Activated naive CD8-positive, alpha-beta T cell treated with anti-CD3 and anti-CD28 coated beads, Interleukin-2, amount 50 U/mL, for 24 hours (primary cell): ENCODE measurements at places on chromosomes 7 and 10.

DNA sequence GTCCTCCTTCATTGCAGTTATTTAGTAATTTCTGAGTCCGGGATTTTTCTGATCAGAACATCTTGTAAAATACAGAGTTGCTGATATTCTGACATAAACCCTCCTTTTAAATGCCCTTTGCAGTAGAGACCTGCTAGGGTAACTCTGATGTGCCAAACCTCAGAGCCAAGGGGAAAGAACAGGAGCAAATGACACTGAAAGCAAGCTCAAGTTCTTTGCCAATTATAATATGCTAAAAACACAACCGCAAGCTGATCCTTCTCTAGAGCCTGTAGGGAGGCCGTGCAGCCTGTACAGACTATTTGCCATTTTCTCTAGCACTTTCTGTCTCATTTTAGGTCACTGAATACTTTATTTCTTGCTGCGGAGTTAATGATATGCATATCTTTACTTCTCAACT lies 240.4 kb downstream of the CAMK1D start:
- H3K4me3 ChIP-seq: no peak overlapping the region
- H3K27me3 ChIP-seq: no peaks in the 10 kb centered on the region
- no peak overlapping the region for H3K27ac ChIP-seq
- DNase-seq: no peak

DNA sequence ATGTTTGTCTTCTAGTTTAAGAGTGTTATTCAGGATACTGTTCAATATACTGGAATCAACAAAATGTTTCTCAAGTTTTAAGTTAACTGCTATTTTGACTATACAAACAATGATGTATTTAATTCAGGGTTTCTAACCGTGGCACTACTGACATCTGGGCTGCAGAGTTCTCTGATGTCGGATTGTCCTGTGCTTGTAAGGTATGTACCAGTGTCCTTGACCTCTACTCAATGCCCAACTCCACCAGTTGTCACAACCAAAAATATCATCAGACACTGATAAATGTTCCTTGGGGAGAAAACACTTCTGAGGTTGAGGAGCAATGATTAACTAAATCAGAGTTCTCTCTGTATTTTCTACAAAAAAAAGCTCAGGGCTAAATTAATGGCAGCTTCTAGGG lies 301.5 kb downstream of the PARD3 start:
- H3K4me3 ChIP-seq: no peak overlapping the region
- no peak for DNase-seq
- H3K27ac ChIP-seq: no peak overlapping the region

DNA sequence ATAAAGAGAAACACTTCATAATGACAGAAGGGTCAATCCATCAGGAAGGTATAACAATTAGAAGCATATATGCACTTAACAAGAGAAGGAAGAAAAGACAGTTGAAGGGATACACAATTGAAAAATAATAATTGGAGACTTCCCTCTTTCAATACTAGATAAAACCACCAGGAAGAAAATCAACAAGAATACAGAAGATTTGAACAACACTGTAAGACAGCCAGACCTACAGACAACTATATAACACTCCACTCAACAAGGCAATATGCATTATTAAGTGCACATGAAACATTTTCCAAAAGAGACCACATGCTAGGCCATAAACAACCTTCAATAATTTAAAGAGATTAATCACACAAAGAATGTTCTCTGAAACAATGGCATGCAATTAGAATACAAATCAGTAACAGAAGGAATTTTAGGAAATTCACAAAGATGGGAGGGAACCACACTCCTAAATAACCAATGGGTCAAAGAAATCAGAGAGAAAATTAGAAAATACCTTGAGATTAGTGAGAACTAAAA lies 35.1 kb downstream of the ZNF438 start:
- H3K36me3 ChIP-seq: peaks cover 19% of the 10 kb centered on the region
- no peak overlapping the region for H3K27ac ChIP-seq
- DNase-seq: no peak
- no peak overlapping the region for H3K4me3 ChIP-seq
- peaks cover 32% of the 10 kb centered on the region for H3K4me1 ChIP-seq

GRCh38 chr7:94509887-94510581 lies 425 bp downstream of the CASD1 start:
- H3K4me1 ChIP-seq: peaks cover 46% of the 10 kb centered on the region
- DNase-seq: peak; percentile 62
- peaks cover 13% of the 10 kb centered on the region for H3K36me3 ChIP-seq
- H3K4me3 ChIP-seq: peak overlapping the region; percentile 81
- H3K27ac ChIP-seq: peak overlapping the region; percentile 91

GRCh38 chr10:96714031-96714590 lies 6.2 kb downstream of the PIK3AP1 start:
- no peak for DNase-seq
- H3K27ac ChIP-seq: no peak overlapping the region
- peaks cover 6% of the 10 kb centered on the region for H3K36me3 ChIP-seq
- no peak overlapping the region for H3K4me3 ChIP-seq

GRCh38 chr10:95395947-95396449 lies 105.2 kb upstream of the PDLIM1 start:
- no peaks in the 10 kb centered on the region for H3K36me3 ChIP-seq
- no peak for DNase-seq
- H3K27me3 ChIP-seq: no peaks in the 10 kb centered on the region
- H3K4me3 ChIP-seq: no peak overlapping the region
- H3K4me1 ChIP-seq: peaks cover 10% of the 10 kb centered on the region
- H3K27ac ChIP-seq: no peak overlapping the region

GRCh38 chr7:33882950-33883670 lies 22.2 kb upstream of the BMPER start:
- H3K4me1 ChIP-seq: no peaks in the 10 kb centered on the region
- H3K27ac ChIP-seq: no peak overlapping the region
- no peak for DNase-seq
- no peaks in the 10 kb centered on the region for H3K36me3 ChIP-seq
- H3K4me3 ChIP-seq: no peak overlapping the region

DNA sequence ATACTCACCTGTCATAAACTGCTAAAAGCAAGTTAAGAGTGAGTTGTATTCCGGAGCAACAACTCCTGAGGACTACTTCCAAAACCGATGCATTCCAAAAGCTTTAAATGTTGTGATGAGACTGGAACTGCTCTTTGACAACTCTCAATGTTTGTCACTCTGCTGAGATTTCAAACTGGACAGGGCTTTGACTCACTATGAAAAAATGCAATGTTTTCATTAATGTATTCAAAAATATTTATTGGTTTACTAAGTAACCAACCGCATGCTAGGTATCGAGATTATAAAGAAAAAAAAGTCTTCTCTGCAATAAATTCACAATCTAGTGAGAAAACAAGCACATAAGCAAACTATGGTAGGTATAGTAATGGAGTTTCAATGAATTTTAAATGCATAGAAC lies 107.9 kb upstream of the GNAI1 start:
- no peaks in the 10 kb centered on the region for H3K36me3 ChIP-seq
- peaks cover 2% of the 10 kb centered on the region for H3K27me3 ChIP-seq

DNA sequence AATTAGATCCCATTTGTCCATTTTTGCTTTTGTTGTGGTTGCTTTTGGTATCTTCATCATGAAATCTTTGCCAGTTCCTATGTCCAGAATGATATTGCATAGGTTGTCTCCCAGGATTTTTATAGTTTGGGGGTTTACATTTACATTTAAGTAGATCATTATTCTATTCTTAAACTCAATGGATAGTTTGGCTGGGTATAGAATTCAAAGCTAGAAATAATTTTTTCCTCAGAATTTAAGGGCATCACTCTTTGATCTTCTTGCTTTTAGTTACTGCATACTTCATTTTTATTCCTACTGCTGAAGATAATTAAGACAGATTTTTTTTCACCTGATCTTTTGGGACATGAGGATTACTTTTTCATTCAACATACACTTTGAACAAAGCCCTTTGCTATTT lies 29.8 kb downstream of the SFR1 start:
- peaks cover 9% of the 10 kb centered on the region for H3K36me3 ChIP-seq
- H3K27ac ChIP-seq: no peak overlapping the region
- peaks cover 31% of the 10 kb centered on the region for H3K27me3 ChIP-seq
- no peaks in the 10 kb centered on the region for H3K4me1 ChIP-seq
- DNase-seq: no peak
- H3K4me3 ChIP-seq: no peak overlapping the region

DNA sequence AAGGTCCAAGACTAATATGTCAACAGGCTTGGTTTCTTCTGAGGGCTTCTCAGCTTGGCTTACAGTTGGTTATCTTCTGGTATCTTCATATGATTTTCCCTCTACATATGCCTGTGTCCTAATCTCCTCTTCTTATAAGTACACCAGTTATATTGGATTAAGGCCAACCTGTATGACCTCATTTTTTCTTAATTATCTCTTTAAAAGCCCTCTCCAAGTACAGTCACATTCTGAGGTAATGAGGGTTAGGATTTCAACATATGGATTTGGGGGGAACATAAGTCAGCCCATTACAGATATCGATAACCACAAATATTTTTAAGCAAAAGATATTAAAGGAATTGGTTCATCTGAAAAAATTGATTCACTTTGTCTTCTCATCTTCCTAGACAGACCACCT lies 49.2 kb downstream of the IQUB start:
- H3K27ac ChIP-seq: no peak overlapping the region
- H3K27me3 ChIP-seq: peaks cover 16% of the 10 kb centered on the region
- H3K36me3 ChIP-seq: no peaks in the 10 kb centered on the region
- H3K4me3 ChIP-seq: no peak overlapping the region
- no peak for DNase-seq
- no peaks in the 10 kb centered on the region for H3K4me1 ChIP-seq

DNA sequence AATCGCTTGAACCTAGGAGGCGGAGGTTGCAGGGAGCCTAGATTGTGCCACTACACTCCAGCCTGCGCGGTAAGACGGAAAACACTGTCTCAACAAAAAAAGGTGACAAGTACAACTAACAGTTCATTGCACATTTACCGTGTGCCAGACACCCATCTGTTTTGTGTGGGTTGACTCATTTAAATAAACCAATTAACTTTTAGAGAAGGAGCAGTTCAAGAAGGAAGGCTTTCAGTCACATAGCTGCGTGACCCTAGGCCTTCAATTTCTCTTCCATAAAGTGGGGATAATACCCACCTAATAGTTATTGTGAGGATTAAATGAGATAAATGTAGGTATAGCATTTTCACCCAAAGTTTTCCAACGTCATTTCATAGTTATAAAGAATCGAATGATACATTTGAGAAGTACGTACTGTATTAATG lies 52.3 kb upstream of the KDM7A start:
- peak overlapping the region; percentile 95 for H3K27ac ChIP-seq
- no peak for DNase-seq
- peaks cover 56% of the 10 kb centered on the region for H3K4me1 ChIP-seq
- peak overlapping the region; percentile 77 for H3K4me3 ChIP-seq
- H3K27me3 ChIP-seq: no peaks in the 10 kb centered on the region

DNA sequence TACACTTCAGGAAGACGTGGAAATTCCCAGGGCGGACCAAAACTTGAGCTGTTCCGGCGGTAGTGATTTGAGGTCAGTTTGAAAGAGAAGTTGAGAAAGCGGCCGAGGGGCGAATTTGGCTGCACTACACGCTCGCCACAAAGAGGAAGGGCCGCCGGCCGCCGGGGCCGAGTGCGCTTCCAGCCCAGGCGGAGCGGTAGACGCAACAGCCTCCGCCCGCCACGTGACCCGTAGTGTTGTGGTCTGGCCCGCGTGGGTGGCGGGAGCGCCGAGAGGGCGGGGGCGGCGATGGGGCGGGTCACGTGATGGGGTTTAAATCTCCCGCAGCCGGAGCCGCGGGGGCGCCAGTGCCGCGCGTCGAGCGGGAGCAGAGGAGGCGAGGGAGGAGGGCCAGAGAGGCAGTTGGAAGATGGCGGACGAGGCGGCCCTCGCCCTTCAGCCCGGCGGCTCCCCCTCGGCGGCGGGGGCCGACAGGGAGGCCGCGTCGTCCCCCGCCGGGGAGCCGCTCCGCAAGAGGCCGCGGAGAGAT lies at the start of gene SIRT1:
TSS of gene SIRT1 (plus strand) at position 344 of the 529 bp plus-strand sequence. CDS start at position 410, 66 bp downstream.
- H3K27ac ChIP-seq: peak within 1 kb of the TSS; percentile 90

GRCh38 chr10:91162495-91163268 lies 57.8 kb upstream of the PCGF5 start:
- peak overlapping the region; percentile 82 for H3K4me3 ChIP-seq
- H3K27me3 ChIP-seq: no peaks in the 10 kb centered on the region
- peaks cover 40% of the 10 kb centered on the region for H3K4me1 ChIP-seq
- peak overlapping the region; percentile 84 for H3K27ac ChIP-seq
- peak; percentile 67 for DNase-seq
- peaks cover under 1% of the 10 kb centered on the region for H3K36me3 ChIP-seq

- H3K36me3 ChIP-seq: peaks cover 6% of the 10 kb centered on the region
- no peak for DNase-seq
- H3K27ac ChIP-seq: no peak overlapping the region
- H3K27me3 ChIP-seq: no peaks in the 10 kb centered on the region
- peaks cover 30% of the 10 kb centered on the region for H3K4me1 ChIP-seq
- no peak overlapping the region for H3K4me3 ChIP-seq
These were observed 19.0 kb downstream of the SMURF1 start for GRCh38 chr7:99124751-99125504.

DNA sequence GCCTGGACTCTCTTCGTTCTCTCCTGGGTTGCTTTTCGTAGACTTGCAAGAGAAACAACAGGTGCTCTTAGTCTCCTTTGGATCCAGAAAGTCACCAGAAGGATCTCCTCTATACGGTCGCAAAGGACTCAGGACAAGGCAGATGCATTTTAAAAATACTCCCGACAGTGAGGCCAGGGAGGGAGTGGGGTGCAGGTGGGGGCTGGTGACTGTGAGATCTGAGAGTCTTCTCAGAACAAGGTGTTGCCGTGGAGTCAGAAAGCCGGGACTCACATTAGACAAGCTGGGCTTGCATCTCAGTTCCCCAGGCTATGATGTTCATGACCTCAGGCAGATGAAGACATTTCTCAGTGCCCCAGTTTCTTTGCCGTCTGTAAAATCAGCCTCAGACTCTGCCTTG lies 507.2 kb downstream of the TCERG1L start:
- H3K36me3 ChIP-seq: no peaks in the 10 kb centered on the region
- peaks cover 1% of the 10 kb centered on the region for H3K27me3 ChIP-seq
- H3K4me3 ChIP-seq: no peak overlapping the region
- H3K4me1 ChIP-seq: no peaks in the 10 kb centered on the region
- H3K27ac ChIP-seq: no peak overlapping the region

- no peak overlapping the region for H3K4me3 ChIP-seq
- no peaks in the 10 kb centered on the region for H3K27me3 ChIP-seq
- H3K27ac ChIP-seq: no peak overlapping the region
- no peaks in the 10 kb centered on the region for H3K36me3 ChIP-seq
These were observed 21.9 kb upstream of the ELN start for GRCh38 chr7:74006032-74006431.
